ENCODE measurements at places on chromosomes 6 and 20. TPM values are rescaled to one million over a fixed set of nuclear protein-coding genes. Genes with fewer than 3 reads are reported as not detected.

The ZBTB46 gene
- 2.7 TPM for total RNA-seq

The ADAM33 gene
- not detected for total RNA-seq

The SNHG17 gene
- total RNA-seq = 119 TPM

The CLPSL2 gene
- not detected for total RNA-seq

The SDHAF4 gene
- 18.6 TPM for total RNA-seq

The CALHM5 gene
- not detected for total RNA-seq

The RNGTT gene
- total RNA-seq = 18.1 TPM

The VSX1 gene
- 0.12 TPM for total RNA-seq

The NOTCH4 gene
- total RNA-seq = 0.79 TPM

The CD93 gene
- 2.0 TPM for total RNA-seq

The TMC2 gene
- total RNA-seq = not detected

The CST8 gene
- not detected for total RNA-seq

The ECT2L gene
- not detected for total RNA-seq

The CLIC5 gene
- total RNA-seq = 3.3 TPM

The MEP1A gene
- not detected for total RNA-seq

The SLC22A16 gene
- not detected for total RNA-seq

The NFATC2 gene
- 29.4 TPM for total RNA-seq

The RAET1L gene
- total RNA-seq = not detected

The SIRPB1 gene
- 1.6 TPM for total RNA-seq

The TREML2 gene
- 8.8 TPM for total RNA-seq

The LSM2 gene
- 122 TPM for total RNA-seq

The SAMD3 gene
- total RNA-seq = 4.6 TPM

The SLCO4A1 gene
- 34.6 TPM for total RNA-seq

The NMBR gene
- total RNA-seq = not detected

The OGFR gene
- total RNA-seq = 42.9 TPM

The MATN4 gene
- 3.5 TPM for total RNA-seq

The C6orf132 gene
- 0.26 TPM for total RNA-seq

The MUC21 gene
- total RNA-seq = not detected

The MRPL14 gene
- total RNA-seq = 31.6 TPM

Data from activated T-cell treated with anti-CD3 and anti-CD28 coated beads, Interleukin-2, amount 50 U/mL, for 72 hours (primary cell).